ENCODE measurements at places on chromosomes 11 and 22. TPM values are rescaled to one million over a fixed set of nuclear protein-coding genes. Genes with fewer than 3 reads are reported as not detected.

The HOATZ gene
- total RNA-seq, result not detected

The ACRV1 gene
- total RNA-seq, result not detected

The LRP5 gene
- 16.4 TPM for total RNA-seq

The TBC1D22A gene
- 16.5 TPM for total RNA-seq

The OR52I2 gene
- not detected for total RNA-seq
